ENCODE measurements at places on chromosomes 1 and 21.
A peak's percentile ranks its signal among the peaks of the same experiment; 100 is the strongest.

DNA sequence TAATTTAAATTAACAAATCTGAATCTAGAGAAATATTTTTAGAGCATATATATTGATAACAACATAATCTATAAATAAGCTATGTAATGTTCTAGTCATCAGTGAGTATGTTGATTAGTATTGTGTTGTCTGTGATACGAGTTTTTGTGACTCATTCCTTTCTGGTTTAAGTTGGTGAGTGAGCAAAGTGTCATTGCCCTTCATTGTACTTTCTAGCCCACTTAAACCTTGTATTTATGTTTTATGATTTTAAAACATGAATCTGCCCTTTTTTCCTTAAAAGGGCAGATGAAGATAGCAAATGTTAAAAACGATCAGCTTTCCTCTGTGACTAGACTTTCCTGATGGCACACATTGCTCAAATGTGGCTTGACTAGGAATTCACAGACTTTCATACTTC, 38.5 kb downstream of the MACO1 start:
- DNase-seq, result no peak

DNA sequence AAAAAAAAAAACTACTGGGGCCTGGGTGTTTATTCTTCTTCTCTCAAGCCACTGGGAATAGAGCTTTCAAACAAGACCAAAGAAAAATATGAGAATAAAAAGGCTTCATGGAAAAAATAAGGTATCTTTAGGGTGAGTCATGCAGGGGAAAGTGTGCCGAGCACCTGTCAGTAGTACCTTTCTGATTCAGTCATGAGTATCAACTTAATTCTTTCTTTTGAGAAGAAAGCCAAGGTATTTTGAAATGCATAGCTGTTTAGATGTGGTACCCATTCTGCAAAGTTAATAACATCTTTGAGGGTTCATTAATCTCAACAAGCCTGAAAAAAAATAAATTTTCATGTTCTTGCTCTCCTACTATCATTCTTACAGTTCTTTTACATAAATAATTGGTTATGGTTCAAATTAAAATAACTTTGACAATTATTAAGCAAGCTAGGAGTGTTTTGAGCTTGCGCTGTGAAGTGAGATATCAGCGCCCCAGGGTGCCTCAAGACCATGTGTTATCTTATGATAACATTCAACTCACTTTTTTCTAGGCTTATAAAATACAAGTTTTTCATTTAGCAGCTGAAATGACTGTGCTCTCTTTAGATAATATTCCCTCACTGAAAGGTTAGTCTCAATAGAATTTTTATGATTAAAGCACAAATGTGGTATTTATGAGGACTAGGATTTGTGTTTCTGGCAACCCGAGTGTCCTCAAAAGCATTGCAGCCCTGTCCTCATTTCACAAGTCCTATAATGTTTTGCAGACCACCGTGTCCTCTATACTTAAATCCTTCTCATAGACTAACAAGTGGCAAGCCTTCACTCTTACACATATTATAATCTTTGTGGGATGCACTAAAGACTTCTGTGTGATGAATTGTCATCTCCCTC, 138.6 kb downstream of the SLC44A5 start:
- DNase-seq, result no peak

GRCh38 chr1:40978886-40979240, 633 bp upstream of the CTPS1 start:
- DNase-seq, result no peak

GRCh38 chr1:1892079-1892762, 1.3 kb upstream of the GNB1 start:
- no peak for DNase-seq

DNA sequence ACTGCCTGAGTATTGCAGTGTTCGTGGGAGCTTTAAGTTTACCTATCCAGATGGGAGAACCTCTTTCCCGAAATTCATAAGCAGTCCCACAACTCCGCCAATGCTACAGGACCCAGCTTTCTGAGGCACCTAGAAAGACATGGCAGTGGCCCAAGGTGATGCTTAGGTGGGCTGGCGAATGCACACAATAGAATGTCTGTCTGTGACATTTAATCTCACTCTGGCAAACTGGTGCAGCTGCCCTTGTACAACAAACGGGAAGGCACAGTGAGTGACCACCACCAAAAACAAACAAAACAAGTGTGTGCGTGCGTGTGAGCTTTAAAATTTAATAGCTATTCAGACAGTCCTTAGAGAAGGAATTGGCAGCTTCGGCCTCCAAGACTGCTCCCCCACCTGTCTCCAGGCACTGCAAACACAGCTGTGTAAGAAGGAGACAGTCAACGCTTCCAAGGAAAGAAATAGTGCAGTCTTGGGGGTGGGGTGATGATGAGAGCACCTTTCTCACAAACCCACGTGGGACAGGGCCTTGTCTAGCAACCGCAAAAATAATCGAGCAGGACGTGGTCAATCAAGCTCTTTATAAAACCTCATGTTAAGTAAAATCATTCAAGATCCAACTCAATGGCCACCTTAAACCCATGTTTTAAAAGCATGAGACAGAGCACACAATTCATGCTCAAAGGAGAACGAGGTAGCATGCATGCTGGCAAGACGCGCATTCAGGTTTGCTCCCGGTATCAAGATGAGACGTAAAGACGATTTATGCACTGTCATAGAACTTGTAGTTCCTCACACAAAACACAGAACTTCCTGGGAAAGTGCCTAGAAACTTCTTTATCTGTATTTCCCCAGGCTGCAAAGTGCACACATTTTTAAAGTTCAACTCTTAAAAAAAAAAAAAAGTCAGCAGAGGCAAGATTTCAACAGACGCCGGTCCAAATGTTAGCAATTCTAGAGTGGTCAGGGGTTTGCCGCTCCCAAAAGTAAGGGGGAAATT, 84.1 kb downstream of the TM2D1 start:
- DNase-seq, result no peak

- no peak for DNase-seq
These were observed 114.5 kb downstream of the HIVEP3 start for GRCh38 chr1:41804176-41804575.

DNA sequence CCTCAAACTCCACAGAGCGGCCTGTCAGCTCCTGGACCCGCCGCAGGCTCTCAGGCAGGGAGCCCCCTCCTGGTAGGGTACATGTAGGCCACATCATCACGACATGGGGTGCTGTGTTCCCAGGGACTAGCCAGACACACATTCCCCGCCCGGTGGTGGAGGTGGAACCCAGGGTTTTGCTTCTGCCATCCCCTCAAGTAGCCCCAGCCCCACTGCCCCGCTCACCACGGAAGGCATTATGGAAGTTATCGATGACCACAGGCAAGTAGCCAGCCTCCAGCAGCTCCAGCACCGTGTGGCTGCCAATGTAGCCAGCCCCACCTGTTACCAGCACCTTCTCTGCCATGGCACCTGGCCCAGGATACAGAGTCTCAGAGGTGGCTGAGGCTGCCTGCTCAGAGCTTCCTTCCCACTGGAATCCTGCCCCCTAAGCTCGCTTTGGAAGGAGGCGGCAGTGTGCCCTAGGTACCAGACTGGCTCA, 1.9 kb downstream of the GALE start:
- DNase-seq, result no peak

DNA sequence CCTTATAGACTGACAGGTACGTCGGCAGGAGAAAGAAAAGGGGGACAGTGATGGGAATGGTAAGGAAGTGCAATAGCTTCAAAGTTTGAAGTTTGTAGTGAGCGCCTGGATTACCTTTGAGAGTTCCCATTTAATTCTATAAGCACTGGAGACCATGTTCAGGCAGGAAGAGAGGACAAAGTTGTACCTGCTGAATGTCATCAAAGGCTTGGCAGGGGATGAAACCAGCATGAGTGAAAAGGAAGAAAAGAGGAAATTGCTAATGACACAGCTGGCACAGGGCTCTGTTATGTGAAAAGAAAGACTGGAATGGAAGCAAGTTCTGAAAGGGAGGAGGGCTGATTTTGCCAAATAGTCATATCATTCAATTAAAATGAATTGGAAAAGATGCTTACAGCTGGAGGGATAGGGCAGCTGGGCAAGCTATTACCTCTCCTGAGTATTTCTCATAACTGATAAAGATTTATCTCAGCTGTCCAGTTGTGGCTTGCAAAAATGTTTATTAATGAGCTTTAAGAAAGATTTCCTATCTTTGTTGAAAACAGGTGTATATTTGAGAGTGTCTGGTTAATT, 109.2 kb downstream of the HMCN1 start:
- DNase-seq, result no peak

DNA sequence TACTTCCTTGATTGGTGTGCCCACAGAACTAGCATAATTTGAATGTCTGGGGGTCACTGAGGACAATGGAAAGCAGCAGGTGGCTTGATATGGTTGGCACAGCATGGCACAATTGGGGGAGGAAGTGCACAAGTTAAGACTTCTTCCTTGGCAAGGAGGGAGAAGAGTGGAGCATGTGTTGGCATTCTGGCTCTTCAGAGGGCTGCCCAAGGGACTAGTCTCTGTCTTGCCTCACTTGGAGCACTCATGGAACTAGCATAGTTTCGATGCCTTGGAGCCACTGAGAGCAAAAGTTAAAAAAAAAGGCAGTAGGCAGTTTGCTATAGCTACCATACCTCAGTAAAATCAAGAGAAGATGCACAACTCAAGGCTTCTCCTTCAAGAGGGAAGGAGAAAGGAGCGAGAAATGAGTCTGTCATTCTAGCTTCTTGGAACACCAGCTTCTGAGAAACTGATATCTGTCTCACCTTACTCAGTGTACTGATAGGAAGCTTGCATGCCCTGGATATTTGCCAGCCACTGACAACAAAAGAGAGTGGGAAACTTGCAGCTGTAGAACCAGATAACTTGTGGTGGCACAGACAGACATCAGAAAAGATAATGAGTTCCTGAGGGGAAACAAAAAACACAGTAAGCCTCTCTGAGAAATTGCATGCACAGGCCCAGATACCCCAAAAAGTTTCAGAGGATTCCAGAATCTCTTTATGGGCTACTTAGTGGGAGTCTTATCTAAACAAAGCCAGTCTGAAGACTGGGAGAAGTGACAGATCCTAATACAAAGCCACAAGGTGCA, 207.5 kb upstream of the SAMSN1 start:
- no peak for DNase-seq

DNA sequence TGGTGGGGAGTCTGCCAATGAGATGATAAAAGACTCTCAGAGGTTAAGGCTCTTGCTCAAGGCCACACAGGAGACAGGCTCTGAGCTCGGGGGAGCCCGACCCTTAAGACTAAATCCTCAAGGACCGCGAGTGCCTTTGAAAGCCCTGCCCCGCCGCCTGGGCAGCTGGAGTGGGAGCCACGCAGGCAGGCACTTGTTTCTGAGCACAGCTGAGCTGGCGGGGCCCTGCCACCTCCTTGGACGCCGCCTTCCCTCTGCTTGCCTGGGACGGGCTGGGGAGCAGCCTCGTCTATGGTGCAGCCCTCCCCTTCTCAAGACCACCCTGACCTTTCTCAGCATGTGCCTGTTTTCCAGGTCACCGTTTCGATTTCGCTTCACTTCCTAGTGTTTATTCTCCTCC, 169.3 kb downstream of the CAMTA1 start:
- no peak for DNase-seq

- no peak for DNase-seq
These were observed 29.7 kb upstream of the PYHIN1 start for GRCh38 chr1:158901623-158902022.

DNA sequence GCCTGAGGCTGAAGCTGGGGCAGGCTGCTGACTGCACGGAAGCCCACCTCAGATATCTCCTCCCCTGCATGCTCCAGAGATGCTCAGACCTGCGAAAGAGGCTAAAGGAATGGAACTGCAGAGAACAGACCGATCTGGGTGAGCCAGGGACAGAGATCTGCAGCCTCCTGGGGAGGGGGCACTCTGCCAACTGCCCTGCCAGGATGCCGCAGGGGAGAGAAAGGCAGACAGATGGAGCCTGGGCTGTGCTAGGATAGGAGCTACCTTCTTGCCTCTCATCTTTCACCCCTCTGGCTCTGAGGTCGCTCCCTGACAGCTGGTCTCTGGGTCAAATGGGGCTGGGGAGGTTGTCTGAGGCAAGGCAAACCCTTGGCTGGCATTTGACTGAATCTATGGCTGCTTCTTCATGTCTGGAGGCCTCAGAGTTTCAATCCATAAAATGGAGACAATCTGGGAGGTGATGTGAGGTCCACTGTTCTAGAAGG, 238.2 kb downstream of the GRIK3 start:
- no peak for DNase-seq

GRCh38 chr1:40858856-40859416, 3.2 kb downstream of the CITED4 start:
- no peak for DNase-seq

DNA sequence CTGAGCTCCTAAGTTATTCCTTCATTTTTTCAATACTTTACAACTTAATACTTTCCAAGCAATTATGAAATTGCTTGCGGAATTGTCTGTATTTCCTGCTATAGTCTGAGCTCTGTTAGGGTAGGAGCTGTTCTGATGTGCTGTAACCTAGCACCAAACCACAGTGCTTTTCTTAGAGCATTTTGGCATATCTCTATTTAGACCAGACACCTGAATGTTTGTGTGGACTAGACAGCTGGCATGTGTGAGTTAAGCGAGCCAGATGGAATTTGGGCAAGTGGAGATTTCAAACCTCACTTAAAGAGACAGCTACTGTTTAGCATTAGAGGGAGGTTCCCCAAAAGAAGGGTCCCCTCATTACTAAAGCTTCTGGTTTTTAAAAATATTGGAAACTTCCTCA, 106.1 kb downstream of the RWDD3 start:
- DNase-seq, result no peak

DNA sequence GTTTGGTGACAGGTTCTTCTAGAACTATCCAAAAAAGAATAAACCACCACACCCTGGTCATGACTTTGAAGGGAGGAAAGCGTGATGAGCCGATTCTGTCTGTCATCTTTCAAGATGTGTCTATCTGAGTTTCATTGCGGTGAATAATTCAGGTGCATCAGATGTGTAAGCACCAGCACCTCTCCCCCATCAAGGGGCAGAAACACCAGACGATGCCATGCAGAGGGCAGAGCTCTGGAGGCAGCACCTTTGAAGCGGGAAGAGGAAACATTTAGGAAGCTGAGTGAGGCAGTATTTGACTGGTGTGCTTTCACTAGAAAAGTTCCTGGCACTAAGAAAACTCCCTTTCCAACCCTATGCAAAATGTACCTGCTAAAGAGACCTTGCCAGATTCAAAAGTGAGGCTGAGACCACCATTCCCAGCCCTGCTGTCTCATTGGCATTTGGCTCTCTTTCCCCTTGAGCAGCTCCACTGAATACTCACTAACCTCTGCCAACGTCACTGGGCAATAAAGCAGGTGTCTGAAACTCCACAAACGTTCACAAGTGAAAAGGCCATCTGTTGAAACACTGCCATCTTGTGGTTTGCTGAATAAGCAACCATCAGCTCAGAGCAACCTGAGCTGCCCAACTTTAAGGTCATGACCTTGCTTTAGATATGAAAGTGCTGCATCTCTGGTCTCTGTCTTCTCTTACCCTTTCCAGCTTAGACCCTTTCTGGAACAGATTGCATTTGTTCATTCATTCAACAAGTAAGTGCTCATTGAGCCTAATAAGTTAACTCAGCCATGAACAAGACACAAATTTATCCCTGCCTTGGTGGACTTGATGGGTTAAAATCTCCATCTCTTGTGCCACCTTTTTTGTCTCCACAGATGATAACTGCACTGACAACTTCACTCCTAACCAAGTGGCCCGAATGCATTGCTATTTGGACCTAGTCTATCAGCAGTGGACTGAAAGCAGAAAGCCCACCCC, 228.6 kb downstream of the PAPPA2 start:
- peak; percentile 29 for DNase-seq

- no peak for DNase-seq
These were observed 7.6 kb upstream of the HHAT start for GRCh38 chr1:210321131-210321530.

All from HFF-Myc (cell line).